LoVo (cell line): ENCODE measurements at places on chromosomes 16 and 17.

DNA sequence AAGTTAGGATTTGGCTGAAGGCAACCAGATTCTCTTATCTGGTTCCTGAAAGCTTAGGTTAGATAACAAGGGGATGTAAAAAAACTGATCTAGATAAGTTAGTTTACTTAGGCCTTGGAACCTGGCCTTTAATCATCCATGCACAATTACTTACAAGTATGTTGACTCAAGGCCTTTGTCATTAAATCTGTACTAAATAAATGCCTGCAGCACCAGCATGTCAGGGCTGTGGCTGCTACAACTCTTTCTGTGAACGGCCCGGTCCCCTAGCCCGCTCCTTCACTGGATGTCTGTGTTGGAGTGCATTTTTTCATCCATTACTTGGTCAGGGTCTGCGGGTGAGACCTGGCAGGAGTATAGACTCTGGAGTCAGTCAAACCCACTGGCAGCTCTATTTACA lies 48.4 kb upstream of the ALDH3A1 start:
- no peak for DNase-seq

DNA sequence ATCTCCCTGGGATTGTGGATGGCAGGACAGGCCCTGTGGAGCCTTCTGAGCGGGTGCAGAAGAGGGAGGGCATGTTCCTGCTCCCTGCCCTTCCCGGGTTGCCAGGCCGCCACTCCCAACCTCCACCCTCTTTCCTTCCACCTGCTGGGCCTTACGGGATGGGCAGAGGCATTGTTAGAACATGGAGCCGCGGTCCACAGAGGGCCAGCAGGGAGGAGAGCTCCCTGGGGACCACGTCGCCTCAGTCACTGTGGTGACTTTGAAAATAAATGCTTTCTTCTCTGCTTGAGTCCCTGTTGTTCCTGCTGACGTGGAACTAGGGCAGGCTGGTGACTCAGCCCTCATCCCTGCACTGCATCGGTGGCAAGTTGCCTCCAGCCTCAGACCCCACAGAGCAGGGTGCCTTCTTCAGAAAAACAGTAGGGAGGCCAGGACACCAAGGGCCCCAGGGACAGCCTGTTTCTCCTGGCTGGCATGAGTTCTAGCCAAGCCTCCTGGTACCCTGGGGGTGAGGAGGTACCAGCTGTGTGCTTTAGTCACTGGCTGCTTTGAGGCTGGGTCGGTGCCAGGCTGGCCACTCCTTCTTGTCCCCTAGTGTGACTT lies 224.9 kb downstream of the SEC14L1 start:
- DNase-seq = no peak

GRCh38 chr16:1078579-1079021 lies 6.1 kb downstream of the SSTR5 start:
- peak; percentile 80 for DNase-seq

DNA sequence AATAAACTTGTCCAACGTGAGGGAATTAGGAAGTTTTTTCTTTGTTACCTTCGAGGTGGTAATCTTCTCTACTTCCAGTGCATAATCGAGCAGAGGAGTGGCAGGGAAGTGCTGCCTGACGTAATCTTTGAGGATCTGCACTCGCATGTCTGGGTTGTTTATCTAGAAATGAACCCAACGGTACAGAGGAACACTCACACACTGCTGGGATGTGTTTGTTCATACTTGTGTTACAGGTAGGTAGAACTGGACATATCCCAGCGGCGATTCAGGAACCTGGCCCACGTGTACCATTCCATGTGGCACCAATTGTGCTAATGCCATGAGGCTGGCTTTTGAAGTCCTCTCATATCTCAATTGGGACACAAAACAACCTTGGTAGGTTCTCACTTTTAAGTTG lies 4.2 kb upstream of the KLHL11 start:
- DNase-seq = no peak
